ENCODE measurements at places on chromosomes 5 and 9. TPM values are rescaled to one million over a fixed set of nuclear protein-coding genes. Genes with fewer than 3 reads are reported as not detected.
A peak's percentile ranks its signal among the peaks of the same experiment; 100 is the strongest.

DNA sequence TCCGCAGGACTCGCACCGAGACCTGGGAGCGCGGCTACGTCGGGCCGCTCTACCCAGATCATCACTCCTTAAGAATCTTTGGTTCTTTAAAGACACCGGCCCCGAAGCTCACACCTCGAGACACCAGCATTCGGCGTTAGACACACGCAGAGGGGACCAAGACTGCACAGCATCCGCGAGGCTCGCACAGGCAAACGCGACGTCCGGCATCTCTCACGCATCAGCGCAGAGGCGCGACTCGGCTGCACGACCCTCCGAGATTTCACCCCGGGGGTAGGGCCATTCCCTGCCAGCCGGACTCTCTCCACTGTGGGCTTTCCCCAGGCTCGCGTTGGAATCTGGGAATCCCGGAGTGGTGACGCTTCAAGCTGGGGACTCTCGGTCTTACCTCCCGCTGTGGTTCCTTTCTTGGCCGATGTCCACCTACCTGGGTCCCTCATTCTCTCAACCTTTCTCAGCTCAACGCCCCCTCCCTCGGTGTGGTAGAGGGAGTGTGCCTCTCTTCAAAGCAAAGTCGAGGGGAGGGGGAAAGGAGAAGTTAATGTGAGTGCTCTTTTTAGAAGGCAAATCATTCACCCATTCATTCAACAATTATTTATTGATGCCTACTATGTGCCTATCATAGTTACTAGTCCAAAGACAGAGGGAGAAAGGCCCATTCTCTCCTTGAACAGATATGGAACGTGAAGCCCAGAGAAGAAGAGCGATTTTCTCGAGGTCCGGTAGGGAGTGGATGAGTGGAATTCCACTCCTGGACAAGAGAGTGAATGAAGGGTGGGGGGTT is 1.3 kb upstream of the HAND1 start:
- peak; percentile 66 for DNase-seq

- no peak for DNase-seq
These were observed 298.1 kb downstream of the PJA2 start for GRCh38 chr5:109111680-109112079.

The GPRIN1 gene
- polyA plus RNA-seq, result 0.13 TPM

The C5orf52 gene
- not detected for polyA plus RNA-seq

- DNase-seq, result peak; percentile 10
These were observed 31.7 kb upstream of the LRRC14B start for GRCh38 chr5:159448-160172.

- DNase-seq, result no peak
These were observed 112.7 kb downstream of the NRG2 start for GRCh38 chr5:139930406-139930805.

The TUSC1 gene
- polyA plus RNA-seq, result 9.7 TPM

DNA sequence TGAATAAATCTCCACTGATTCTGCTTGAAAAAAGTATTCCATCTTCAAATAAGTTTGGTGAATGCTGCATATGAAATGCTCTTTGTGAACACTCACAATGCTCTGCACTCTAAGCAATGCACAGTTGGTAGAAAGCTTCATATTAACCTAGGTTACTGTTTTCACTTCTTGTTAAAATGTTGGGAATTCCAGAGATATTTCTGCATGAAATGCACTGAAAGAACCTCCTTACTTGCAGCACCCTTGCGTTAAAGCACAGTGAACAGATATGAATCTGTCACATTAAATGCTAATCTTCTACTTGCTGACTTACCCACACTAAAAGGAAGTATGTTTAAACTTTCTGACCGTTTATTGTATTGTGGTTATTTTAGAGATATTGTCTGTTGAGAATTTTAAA is 584.1 kb upstream of the NUDT12 start:
- no peak for DNase-seq

GRCh38 chr5:31701642-31702299 is 62.8 kb downstream of the PDZD2 start:
- DNase-seq, result no peak

DNA sequence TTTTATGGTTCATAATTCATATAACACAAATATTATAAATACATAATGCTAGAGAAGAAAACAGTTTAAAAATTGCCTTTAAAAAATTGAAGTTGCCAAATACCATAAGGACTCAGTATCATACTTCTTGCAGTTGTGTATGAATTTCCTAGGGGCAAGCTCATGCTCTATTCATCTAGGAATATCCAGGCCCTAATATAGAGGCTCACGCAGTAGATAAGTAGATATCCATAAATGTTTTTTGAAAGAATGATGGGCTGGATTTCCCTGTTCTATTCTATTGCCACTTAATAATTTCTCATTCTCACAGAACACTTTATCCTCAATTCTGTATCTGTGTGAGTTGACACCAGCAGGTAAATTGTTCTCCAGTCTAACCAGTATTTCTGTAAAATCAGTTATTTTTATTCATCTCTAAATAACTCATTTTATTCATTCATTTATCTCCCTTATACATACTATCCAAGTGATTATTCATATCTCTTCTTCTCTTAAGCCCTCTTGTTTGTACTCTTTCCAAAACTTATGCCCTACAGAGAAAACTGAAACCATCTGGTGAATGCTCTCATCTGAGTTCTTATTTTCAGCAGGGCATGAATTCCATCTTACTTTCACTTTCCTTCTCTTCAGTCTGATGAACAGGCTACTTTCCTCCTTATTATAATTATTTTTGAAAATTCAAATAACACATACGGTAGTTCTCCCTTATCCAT is 97.1 kb downstream of the SLC44A1 start:
- DNase-seq, result no peak

DNA sequence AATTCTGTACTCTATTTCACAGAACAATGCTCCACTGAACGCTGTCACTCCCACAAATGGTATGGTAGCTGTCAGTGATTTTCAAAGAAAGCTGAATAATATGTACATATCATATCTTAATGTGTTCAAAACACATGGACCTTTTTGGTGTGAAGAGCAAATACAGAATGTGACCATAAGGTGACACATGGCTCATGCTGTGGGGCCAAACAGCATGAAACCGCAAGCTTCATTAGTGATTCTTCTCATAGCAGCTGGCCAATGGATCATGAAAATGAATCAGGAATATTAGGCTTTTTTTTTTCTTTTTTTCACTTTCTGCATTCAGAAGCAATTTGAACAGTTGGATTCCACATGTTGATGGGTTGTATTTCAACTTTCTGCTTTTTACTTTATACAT is 54.9 kb upstream of the CDH9 start:
- DNase-seq, result no peak

DNA sequence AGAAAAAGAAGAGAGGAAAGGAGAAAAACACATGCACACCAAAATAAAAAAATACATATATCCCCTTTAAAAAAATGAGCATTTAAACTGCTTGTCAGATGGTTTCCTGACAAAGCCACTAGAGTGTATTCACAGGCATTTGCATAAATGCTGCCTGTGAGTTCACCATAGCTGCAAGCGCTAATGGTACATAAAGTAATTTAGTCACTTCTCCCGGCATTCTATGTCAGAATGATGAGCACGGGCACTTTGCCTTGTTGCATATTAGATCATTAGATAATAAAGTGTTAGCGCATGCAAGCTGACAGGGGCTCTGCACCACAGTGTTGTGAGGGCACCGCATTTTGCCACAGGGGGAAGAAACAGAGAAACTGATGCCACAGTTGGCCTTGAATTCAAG is 280.6 kb downstream of the EBF1 start:
- DNase-seq, result no peak

The PCSK1 gene
- polyA plus RNA-seq, result 0.05 TPM

- DNase-seq, result no peak
These were observed 13.0 kb downstream of the DNAJC18 start for GRCh38 chr5:139426203-139426885.
